Mesothelial cell of epicardium (in vitro differentiated cells): ENCODE measurements at places on chromosomes 2 and 18.
A peak's percentile ranks its signal among the peaks of the same experiment; 100 is the strongest.

DNA sequence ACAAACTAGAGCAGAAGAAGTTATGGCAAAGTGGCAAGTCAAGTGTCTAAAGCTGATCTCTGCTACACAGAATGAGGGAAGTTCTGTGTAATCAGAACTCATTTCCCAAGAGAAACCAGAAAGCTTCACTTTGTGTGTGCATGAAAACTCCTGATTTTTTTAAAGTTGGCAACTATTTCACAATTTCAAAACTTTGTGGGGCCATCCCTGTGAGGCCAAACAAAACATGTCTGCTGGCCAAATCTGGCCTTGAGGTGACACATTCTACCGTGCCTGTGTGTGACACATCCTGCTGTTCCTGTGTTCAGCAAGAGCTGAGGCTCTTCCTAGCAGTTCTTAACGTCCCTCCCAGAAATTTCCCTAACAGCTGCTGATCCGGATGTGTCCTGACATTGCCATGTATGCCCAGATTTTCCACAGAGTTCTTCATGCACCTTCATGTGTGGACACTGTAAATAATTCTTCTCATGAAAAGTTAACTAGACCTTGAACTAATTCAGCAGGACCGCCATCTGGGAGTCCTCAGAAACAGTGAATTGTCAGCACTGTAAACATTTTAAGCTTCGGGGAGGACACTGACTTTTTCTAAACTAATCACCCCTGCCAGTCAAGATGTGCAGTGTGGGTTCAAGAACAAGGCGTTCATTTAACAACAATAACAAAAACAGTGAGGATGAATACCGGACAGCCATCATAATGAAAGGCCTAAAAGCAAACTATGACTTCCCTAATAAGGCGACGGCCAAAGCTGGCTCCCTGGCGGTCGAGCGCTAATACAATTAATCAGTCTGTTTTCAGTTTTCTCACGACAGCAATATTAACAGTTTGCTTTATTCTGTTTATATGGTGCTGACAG is 99.0 kb downstream of the PLEKHM3 start:
- no peak for DNase-seq

DNA sequence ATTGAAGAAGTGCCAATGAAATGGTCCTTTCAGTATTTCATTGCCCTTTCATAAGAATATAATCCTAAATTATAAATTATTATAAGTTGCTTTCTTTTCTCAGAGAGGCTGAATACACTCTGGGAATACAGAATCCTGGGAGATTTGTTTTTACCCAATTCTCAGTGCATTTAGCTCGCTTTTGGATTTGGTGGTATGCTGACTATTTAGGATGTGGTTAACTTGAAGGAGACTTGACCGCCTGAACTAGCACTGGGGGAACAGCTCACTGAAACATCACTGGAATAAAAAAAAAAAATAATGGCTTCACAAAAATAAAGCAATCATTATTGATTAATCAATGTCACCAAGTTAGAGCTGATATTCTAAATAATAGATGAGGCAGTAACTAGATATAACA is 10.2 kb downstream of the TNFAIP6 start:
- no peak for DNase-seq

GRCh38 chr2:56130463-56131070 is 53.2 kb upstream of the CCDC85A start:
- DNase-seq: no peak

- DNase-seq: peak; percentile 66
Measured at GRCh38 chr2:64143169-64144056, 807 bp downstream of the PELI1 start.

- no peak for DNase-seq
Measured at GRCh38 chr2:39491653-39492052, 54.6 kb upstream of the MAP4K3 start.

GRCh38 chr2:196341277-196341841 is 170.0 kb upstream of the STK17B start:
- DNase-seq: no peak

DNA sequence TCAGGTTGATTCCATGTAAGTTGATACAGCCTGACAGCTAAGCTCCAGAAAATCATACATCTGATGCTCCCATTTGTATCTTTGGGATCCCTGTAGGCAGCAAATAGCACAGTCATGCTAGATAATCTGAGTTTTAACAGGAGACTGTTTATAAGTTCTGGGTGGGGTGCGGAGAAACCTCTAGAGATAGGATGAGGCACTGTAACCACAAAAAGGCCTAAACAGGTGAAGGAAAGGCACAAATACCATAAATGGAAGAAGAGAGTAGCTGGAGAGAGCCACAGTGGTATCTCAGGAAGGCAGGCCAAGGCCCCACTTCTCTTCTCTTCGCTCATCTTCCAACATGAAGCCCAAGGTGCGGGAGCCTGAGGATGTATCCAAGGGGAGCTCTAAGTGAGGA is 18.1 kb upstream of the B4GALT6 start:
- no peak for DNase-seq

DNA sequence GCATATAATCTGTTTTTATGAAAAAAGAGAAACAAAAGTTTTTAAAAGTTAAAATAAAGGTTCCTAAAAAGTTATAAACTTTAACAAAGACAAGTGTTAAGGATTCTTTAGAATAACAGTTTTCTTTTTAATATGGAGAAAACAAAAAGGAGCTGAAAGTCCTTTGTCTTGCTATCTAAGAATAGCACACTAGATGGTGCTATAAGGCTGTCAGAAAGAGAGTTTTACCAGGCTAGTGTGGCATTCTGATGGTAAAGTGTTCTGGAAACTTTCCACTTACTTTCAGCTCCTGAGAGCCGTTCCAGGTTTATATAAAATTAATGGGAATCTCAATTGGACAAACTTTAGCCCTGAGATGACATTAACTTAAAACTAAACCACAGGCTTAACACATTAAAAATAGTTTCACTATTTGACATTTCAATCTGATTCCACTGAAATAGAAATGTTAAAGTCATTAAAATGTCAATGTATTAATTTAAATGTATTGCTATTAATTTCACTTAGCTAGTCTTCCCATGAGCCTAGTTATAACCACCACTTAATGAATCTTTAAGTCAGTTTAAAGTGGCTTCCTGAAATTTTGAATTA is 3.7 kb downstream of the FBXO48 start:
- DNase-seq: no peak

DNA sequence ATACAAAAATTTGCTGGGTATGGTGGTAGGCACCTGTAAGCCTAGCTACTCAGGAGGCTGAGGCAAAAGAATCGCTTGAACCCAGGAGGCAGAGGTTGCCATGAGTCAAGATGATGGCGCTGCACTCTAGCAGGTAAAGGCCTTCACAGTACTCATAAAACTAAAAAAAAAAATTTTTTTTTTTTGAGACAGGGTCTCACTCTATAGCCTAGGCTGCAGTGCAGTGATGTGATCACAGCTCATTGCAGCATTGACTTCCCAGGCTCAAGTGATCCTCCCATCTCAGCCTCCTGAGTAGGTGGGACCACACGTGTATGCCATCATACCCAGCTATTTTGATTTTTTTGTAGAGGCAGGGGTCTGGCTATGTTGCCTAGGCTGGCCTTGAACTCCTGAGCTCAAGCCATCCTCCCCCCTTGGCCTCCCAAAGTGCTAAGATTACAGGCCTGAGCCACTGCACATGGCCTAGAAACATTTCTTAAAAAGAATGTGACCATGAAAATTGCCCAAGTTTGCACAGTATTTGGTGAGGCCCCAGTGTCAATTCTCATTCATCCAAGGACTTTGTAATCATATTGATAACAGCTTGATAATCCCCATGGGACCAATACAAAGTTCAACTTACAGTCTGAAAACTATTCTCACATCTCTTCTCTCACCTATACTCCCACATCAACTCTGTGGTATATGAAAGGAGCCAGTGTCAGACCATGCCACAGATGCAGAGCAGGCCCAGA is 64.2 kb upstream of the MYCN start:
- DNase-seq: no peak

DNA sequence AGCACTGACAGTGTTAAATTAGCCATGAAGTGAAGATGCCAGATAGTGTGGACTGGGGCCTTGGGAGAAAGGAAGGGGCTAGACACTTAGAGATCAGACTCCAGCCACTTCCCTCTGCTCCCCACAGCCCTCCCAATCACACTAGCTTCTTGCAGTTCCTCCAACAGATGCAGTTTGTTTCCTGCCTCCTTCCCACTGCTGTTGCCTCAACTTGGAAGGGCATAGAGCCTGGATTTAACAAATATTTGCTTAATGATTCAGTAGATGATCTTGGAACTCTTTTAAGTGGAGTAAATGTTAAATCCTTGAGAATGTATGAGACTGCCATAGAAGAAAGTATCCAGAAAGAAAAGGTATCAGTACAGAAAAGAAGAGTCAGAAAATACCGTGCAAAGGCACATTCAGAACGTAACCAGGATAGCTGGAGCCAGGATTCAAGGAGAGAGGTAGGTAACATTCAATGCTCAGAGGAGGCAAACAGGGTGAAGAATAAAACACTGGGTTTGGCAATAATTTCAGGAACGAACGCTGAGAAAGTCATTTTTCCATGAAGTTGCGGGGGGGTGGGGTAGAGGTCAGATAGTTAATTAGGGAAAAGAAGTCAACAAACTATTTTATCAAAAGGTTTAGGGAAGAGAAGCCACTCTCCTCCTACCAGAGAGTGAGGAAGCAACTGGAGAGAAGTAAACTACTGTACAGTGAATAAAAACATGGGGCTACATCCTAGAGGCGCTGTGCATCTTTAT is 1.3 kb upstream of the BZW1 start:
- no peak for DNase-seq
